Liver (tissue), 10 donors: ENCODE measurements at places on chromosomes 3 and 15. TPM values are rescaled to one million over a fixed set of nuclear protein-coding genes. Genes with fewer than 3 reads are reported as not detected.

LIPC gene
- 136 TPM for total RNA-seq

CPB1 gene
- total RNA-seq = not detected

DNA sequence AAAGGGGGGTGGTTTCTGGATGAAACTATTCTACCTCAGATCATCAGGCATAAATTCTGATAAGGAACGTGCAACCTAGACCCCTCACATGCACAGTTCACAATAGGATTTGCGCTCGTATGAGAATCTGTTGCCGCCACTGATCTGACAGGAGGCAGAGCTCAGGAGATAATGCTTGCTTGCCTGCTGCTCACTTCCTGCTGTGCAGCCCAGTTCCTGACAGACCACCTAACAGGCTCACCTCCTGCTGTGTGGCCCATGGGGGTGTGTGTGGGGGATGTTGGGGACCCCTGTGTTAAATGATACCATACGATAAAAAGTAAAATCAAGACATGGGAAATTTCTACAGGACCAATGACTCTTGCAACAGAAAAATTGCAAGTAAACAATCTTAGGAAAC is 24.0 kb downstream of the CP start:
- H3K4me3 ChIP-seq = no peak overlapping the region

DNA sequence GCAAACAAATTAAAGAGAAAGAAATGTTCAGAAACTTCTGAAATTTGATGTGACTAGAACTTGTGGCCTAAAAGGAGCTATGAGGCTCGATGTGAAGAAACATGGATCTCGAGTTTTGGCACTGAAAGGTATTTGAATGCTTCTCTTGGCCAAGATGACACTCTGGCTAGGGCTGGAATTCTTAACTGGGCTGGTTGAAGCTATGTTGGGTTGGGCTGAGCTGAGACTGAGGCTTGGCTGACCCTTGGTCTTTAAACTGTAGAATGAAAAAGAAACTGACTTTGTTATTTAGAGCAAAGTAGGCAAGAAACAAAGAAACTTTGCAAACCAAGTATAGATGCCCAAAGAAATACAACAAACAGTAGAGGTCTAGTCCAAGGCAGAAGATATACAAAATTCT is 28.1 kb upstream of the CLDN16 start:
- no peaks in the 10 kb centered on the region for H3K4me1 ChIP-seq
- no peaks in the 10 kb centered on the region for H3K36me3 ChIP-seq
- H3K27ac ChIP-seq = no peak overlapping the region
- no peak for DNase-seq
- no peak overlapping the region for H3K4me3 ChIP-seq
- H3K27me3 ChIP-seq = no peaks in the 10 kb centered on the region

TTLL13 gene
- total RNA-seq = not detected

GRCh38 chr15:76866008-76866407 is 39.1 kb downstream of the SCAPER start:
- no peak overlapping the region for H3K4me3 ChIP-seq
- no peak overlapping the region for H3K27ac ChIP-seq
- no peaks in the 10 kb centered on the region for H3K27me3 ChIP-seq
- no peaks in the 10 kb centered on the region for H3K4me1 ChIP-seq
- no peaks in the 10 kb centered on the region for H3K36me3 ChIP-seq
- no peak for DNase-seq

GRCh38 chr3:35064761-35065160 is 574.6 kb upstream of the ARPP21 start:
- no peak for DNase-seq
- no peak overlapping the region for H3K27ac ChIP-seq
- no peak overlapping the region for H3K4me3 ChIP-seq
- no peaks in the 10 kb centered on the region for H3K27me3 ChIP-seq
- no peaks in the 10 kb centered on the region for H3K36me3 ChIP-seq
- no peaks in the 10 kb centered on the region for H3K4me1 ChIP-seq

DNA sequence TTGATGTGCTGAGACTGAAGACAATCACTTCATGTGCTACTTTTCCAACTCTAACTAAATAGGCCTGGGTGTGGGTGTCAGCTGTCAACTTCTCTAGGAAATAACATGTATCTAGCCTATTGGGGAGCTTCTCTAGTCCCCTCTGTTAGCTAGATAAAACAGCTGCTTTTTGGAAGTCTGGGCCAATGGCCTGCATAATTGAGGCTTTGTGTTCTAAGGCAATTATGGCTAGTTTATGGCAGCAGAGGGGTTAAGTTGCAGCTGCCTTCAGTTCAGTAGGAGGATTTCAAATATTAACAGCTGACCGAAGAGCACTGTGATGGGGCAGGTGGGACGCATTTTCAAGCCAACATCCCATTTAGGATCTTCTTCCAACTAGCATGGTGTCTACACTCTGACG is 6.4 kb downstream of the COL8A1 start:
- H3K4me3 ChIP-seq = no peak overlapping the region
- H3K36me3 ChIP-seq = no peaks in the 10 kb centered on the region
- no peaks in the 10 kb centered on the region for H3K4me1 ChIP-seq
- peaks cover 4% of the 10 kb centered on the region for H3K27me3 ChIP-seq

ANKUB1 gene
- not detected for total RNA-seq

GRCh38 chr3:80889535-80889934 is 871.9 kb downstream of the GBE1 start:
- no peak for DNase-seq
- no peaks in the 10 kb centered on the region for H3K4me1 ChIP-seq
- no peak overlapping the region for H3K4me3 ChIP-seq
- no peaks in the 10 kb centered on the region for H3K36me3 ChIP-seq

CDHR4 gene
- total RNA-seq = not detected

ST8SIA2 gene
- total RNA-seq = not detected

RUVBL1 gene
- total RNA-seq = 23.1 TPM

GRCh38 chr3:162743091-162743490 is 1246.5 kb downstream of the OTOL1 start:
- H3K36me3 ChIP-seq = no peaks in the 10 kb centered on the region
- H3K27ac ChIP-seq = no peak overlapping the region
- H3K4me3 ChIP-seq = no peak overlapping the region
- DNase-seq = no peak

GOLGA8T gene
- total RNA-seq = 0.08 TPM

GRCh38 chr3:58176827-58177489 is 33.8 kb downstream of the DNASE1L3 start:
- peaks cover 25% of the 10 kb centered on the region for H3K4me1 ChIP-seq
- no peak for DNase-seq
- H3K27ac ChIP-seq = no peak overlapping the region
- H3K36me3 ChIP-seq = no peaks in the 10 kb centered on the region
- no peaks in the 10 kb centered on the region for H3K27me3 ChIP-seq
- no peak overlapping the region for H3K4me3 ChIP-seq

DNA sequence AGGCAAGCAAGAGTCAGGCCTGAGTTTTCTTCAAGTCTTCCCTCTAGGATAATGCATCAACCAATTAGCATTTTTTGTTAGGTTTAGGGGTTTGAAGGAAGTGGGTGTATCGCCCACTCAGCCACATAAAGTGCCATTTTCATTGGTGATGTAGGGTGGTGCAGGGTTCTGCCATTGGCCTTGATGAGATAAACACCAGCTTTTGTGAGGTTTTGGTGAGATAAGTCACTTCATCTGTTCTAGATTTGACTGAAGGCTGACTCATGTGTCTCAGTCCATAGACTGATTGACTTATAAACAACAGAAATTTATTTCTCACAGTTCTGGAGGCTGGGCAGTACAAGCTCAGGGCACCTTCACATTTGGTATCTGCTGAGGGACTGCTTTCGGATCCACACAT is 84.5 kb upstream of the C3orf80 start:
- no peaks in the 10 kb centered on the region for H3K36me3 ChIP-seq
- no peak overlapping the region for H3K27ac ChIP-seq

DNA sequence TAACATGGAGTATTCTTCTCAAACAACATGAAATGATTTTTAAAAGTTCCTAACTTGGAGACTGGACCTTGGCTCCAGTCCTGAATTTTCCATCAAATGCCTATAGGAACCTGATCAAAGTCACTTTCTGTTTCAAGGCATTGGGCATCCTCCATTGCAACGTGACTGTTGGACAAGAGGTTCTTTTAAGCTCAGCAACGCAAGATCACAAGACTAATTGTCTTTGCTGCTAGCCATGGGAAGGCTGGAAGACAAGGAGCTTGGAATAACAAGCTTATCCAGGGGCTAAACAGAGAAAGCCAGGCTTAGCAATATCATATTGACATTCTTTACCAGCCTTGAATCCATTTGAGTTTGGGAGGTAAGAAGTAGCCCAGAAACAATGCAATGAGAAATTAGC is 48.3 kb downstream of the SST start:
- H3K4me1 ChIP-seq = no peaks in the 10 kb centered on the region
- H3K36me3 ChIP-seq = no peaks in the 10 kb centered on the region
- H3K27me3 ChIP-seq = no peaks in the 10 kb centered on the region
- H3K4me3 ChIP-seq = no peak overlapping the region

ADAMTSL3 gene
- total RNA-seq = 19.0 TPM

PLCD1 gene
- 10.5 TPM for total RNA-seq

- no peak for DNase-seq
- H3K27me3 ChIP-seq = no peaks in the 10 kb centered on the region
- no peaks in the 10 kb centered on the region for H3K36me3 ChIP-seq
Measured at GRCh38 chr3:31422237-31422636, 110.5 kb upstream of the STT3B start.
